WTC11 (cell line): ENCODE measurements at places on chromosomes 4 and X. TPM values are rescaled to one million over a fixed set of nuclear protein-coding genes. Genes with fewer than 3 reads are reported as not detected.

The GPR50 gene
- 5.9 to 12.0 TPM (median 5.9 TPM) in 3 replicates for total RNA-seq

The CSN1S1 gene
- total RNA-seq: not detected in 3 replicates

The SPATA18 gene
- 6.0 to 7.7 TPM (median 6.6 TPM) in 3 replicates for total RNA-seq

The MGARP gene
- 4.6 to 7.5 TPM (median 6.2 TPM) in 3 replicates for total RNA-seq

The SMIM10L2A gene
- 4.5 to 4.8 TPM (median 4.7 TPM) in 3 replicates for total RNA-seq

The PF4V1 gene
- total RNA-seq: not detected in 3 replicates

GRCh38 chr4:172666711-172667368, 501.8 kb upstream of the GALNT7 start:
- no peaks in the 10 kb centered on the region for H3K36me3 ChIP-seq
- DNase-seq: peak; percentile 38
- no peaks in the 10 kb centered on the region for H3K27me3 ChIP-seq
- H3K27ac ChIP-seq: no peak overlapping the region
- peaks cover 11% of the 10 kb centered on the region for H3K4me1 ChIP-seq

DNA sequence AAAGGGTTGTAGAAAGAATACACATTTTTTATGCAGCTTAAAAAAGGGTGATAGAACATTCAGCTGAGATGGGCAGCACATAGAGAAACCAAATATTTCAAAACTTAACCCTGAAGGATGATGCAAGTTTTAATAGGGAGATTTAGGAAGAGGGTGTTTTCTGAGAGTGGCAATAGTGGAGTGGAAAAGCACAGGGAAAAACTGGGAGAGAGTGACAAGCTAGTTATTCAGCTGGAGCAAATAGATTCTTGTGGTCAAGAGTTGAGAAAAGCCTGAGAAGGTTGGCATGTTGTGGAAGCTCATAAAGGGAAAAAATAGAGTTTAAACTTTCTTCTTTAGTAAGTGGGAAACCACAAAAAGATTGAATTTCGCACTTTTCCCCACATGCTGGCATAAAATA, 359.6 kb upstream of the PITX2 start:
- DNase-seq: no peak
- no peak overlapping the region for H3K27ac ChIP-seq
- H3K36me3 ChIP-seq: no peaks in the 10 kb centered on the region
- H3K4me3 ChIP-seq: no peak overlapping the region
- no peaks in the 10 kb centered on the region for H3K27me3 ChIP-seq

- no peaks in the 10 kb centered on the region for H3K27me3 ChIP-seq
- H3K4me3 ChIP-seq: no peak overlapping the region
- H3K36me3 ChIP-seq: peaks cover 4% of the 10 kb centered on the region; the same call in 1 of the 2 replicates
- H3K27ac ChIP-seq: no peak overlapping the region
- DNase-seq: no peak
- no peaks in the 10 kb centered on the region for H3K4me1 ChIP-seq
Observed at GRCh38 chr4:19728773-19729172, 522.9 kb upstream of the SLIT2 start.

DNA sequence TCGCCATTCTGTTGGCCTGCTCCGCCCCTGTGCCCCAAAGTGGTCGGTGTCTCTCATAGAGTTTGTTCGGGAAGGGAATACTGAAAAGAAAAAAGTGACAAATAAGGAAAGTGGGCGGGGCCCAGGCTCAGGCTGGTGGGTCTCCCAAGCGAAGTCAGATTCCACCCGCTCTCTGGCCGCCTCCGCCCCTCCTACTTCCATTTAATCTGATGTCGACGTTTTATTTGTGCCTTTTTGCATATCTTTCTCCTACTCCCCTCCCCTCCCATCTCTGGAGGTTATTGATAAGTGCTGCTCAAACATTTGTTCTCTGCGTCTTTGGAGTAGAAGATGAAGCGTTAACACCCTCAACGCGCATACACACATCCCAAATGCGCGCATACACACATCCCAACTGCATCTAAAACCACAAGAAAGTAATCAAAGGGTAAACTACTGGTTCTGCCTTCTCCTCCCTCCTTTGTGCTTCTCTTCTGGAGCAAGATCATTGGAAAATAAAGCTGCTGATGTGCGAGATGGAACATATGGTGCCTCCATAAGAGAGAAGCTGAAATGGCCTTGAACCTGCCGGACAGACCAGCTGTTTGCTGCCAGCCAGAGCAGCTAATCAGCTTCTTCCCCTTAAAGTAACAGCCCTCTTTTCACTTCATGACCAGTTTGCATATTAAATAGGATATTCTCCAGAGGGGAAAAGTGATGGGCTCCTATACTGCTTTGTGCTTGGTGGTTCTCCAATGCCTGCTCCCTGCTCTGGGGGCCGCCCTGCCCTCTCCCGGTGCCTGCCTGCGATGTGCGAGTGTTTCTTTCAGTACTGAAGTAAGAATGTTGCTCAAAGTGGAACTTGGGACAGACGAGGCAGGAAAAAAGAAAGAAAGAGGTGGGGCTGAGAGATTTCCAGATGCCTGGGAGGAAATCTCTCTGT, 3.1 kb downstream of the MAMLD1 start:
- H3K27ac ChIP-seq: no peak overlapping the region
- peaks cover 75% of the 10 kb centered on the region for H3K27me3 ChIP-seq
- H3K4me3 ChIP-seq: peak overlapping the region; percentile 73
- DNase-seq: peak; percentile 41

GRCh38 chr4:146333187-146333894, 119.0 kb downstream of the REELD1 start:
- H3K27me3 ChIP-seq: no peaks in the 10 kb centered on the region
- H3K27ac ChIP-seq: no peak overlapping the region
- H3K4me3 ChIP-seq: no peak overlapping the region
- H3K4me1 ChIP-seq: no peaks in the 10 kb centered on the region
- H3K36me3 ChIP-seq: no peaks in the 10 kb centered on the region

- H3K4me1 ChIP-seq: peaks cover 37% of the 10 kb centered on the region
- peaks cover 29% of the 10 kb centered on the region for H3K36me3 ChIP-seq
- peaks cover 2% of the 10 kb centered on the region; the same call in 1 of the 2 replicates for H3K27me3 ChIP-seq
- peak; percentile 29 for DNase-seq
- no peak overlapping the region for H3K27ac ChIP-seq
Observed at GRCh38 chrX:73850124-73851013, 287.4 kb downstream of the CHIC1 start.

- no peak for DNase-seq
- no peaks in the 10 kb centered on the region for H3K27me3 ChIP-seq
- no peak within 1 kb of the TSS for H3K27ac ChIP-seq
- no peaks in the 10 kb centered on the region for H3K36me3 ChIP-seq
- no peaks in the 10 kb centered on the region for H3K4me1 ChIP-seq
Observed at GRCh38 chrX:71667328-71668247, at the start of gene LOC101059915. TSS of gene LOC101059915 (plus strand) at chrX:71667546.

GRCh38 chr4:23856630-23857029, 33.2 kb downstream of the PPARGC1A start:
- peaks cover 7% of the 10 kb centered on the region for H3K36me3 ChIP-seq
- no peaks in the 10 kb centered on the region for H3K27me3 ChIP-seq
- DNase-seq: no peak
- H3K4me1 ChIP-seq: peaks cover 21% of the 10 kb centered on the region

GRCh38 chr4:2296631-2297601, 35.0 kb upstream of the MXD4 start:
- H3K4me1 ChIP-seq: peaks cover 12% of the 10 kb centered on the region
- H3K36me3 ChIP-seq: peaks cover 2% of the 10 kb centered on the region; the same call in 1 of the 2 replicates
- no peak for DNase-seq
- no peaks in the 10 kb centered on the region; the same call in 1 of the 2 replicates for H3K27me3 ChIP-seq
- no peak overlapping the region for H3K27ac ChIP-seq

GRCh38 chr4:137524725-137525369, 7.4 kb downstream of the PCDH18 start:
- H3K27ac ChIP-seq: no peak overlapping the region
- peaks cover 63% of the 10 kb centered on the region for H3K36me3 ChIP-seq
- no peaks in the 10 kb centered on the region for H3K27me3 ChIP-seq
- H3K4me1 ChIP-seq: peaks cover 9% of the 10 kb centered on the region
- DNase-seq: no peak
- no peak overlapping the region for H3K4me3 ChIP-seq

DNA sequence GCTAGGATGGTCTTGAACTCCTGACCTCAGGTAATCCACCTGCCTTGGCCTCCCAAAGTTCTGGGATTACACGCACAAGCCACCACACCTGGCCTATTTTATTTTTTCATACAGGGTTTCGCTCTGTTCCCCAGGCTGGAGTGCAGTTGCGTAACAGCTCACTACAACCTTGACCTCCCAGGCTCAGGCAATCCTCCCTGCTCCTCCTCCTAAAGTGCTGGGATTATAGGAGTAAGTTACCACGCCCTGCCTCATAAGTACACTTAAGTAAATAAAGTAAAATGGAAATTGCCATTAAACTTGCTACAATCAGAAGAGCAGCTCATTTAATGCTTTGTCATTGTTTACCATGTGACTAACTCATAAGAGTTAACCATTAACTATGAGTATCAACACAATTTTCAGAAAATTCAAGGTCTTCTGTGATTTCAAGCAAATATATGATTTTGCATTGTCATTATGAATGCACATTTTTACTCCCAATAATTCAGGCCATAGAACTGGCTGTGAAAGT, 12.3 kb downstream of the UGDH start:
- peak overlapping the region; percentile 84 for H3K27ac ChIP-seq
- no peaks in the 10 kb centered on the region for H3K4me1 ChIP-seq
- H3K4me3 ChIP-seq: no peak overlapping the region
- DNase-seq: no peak

GRCh38 chrX:147739196-147739595, 172.5 kb upstream of the FMR1 start:
- no peak for DNase-seq
- no peak overlapping the region for H3K4me3 ChIP-seq
- no peak overlapping the region for H3K27ac ChIP-seq
- H3K4me1 ChIP-seq: no peaks in the 10 kb centered on the region
- H3K27me3 ChIP-seq: no peaks in the 10 kb centered on the region; the same call in none of the 2 replicates

DNA sequence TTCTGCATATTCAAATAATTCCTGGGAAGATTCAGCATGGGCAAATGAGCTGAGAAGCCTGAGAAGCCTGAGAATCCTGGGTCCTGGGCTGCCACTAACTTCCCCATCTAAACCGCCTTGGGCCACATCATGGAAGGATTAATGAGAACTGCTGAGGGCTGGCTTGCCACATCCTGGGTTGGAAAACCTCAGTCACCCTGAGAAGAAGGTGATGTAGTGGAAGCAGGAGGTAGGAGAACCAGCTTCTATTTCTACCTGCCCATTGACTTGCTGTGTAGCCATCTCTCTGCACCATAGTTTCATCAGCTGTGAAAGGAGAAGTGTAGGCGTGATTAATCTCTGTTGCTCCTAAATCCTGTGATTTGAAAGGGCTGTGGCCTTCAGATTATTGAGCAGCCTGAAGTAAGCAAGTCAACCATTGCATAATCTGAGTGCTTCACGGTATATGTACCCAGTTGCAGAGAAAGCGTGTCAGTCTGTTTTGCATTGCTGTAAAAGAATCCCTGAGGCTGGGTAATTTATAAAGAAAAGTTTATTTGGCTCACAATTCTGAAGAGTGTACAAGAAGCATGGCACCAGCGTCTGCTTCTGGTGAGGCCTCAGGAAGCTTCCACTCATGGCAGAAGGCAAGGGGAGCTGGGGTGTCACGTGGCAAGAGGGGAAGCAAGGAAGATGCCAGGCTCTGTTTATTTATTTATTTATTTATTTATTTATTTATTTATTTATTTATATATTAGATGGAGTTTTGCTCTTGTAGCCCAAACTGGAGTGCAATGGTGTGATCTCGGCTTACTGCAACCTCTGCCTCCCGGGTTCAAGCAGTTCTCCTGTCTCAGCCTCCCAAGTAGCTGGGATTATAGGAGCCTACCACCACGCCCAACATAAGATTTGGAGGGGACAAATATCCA, 140.9 kb upstream of the ATP6AP2 start:
- H3K4me3 ChIP-seq: no peak overlapping the region
- peaks cover 14% of the 10 kb centered on the region for H3K4me1 ChIP-seq
- DNase-seq: no peak

DNA sequence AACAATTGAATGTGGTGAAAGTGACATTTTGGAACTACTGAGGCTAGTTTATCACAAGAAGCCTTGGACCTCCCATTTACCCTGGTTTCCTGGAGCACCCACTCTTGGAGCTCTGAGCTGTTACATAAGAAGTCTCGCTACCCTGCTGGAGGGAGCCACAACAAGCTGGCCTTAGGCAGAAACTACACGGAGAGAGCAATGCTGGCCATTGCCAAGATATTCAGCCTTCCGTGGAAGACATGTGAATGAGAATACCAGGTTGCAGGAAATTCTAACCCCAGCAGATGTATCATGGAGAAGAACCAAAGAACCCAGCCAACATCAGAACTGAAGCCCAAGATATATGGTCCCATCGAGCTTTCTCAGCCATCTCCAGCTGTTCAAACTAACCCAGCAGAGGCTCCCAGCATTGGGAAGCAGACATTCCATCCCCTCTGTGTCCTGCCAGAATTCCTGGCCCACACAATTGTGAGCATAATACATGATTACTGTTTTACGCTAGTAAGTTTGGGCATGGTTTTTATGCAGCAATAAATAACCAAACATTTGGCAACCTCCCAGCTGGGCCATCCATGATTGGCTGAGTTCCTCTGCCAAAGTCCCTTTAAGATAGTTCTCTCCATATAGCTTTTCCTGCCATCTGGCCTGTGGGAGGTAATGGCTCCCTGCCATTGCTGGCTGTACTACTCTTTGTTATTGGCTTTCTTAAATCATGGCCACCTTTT, 17.9 kb upstream of the PDE5A start:
- no peak overlapping the region for H3K27ac ChIP-seq
- no peaks in the 10 kb centered on the region; the same call in 1 of the 2 replicates for H3K4me1 ChIP-seq
- peaks cover 8% of the 10 kb centered on the region; the same call in 1 of the 2 replicates for H3K27me3 ChIP-seq
- no peak overlapping the region for H3K4me3 ChIP-seq
- DNase-seq: no peak
- H3K36me3 ChIP-seq: no peaks in the 10 kb centered on the region

GRCh38 chr4:79663141-79663540, 255.1 kb upstream of the GK2 start:
- peaks cover 19% of the 10 kb centered on the region for H3K36me3 ChIP-seq
- H3K4me1 ChIP-seq: 0 out of 2 replicates have a peak, but pooled peaks cover 3% of the 10 kb centered on the region
- H3K27me3 ChIP-seq: no peaks in the 10 kb centered on the region

DNA sequence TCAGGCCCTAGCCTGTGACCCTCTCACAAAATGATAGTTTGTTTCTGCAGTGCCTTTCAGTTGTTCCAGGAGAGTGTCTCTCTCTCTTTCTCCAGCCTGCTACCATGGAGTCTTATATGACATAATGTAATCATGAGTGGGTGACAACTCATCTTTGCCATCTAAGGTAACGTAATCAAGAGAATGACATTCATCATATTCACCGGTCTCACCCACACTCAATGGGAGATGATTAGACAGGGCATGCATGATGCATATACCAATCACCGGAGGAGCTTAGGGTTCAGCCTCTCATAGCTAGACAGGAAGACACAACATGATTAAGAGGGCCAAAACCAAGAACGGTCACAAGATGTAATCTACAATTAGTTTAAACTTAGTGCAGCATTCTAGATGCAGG, 97.1 kb upstream of the FAM9B start:
- no peak overlapping the region for H3K27ac ChIP-seq
- H3K27me3 ChIP-seq: no peaks in the 10 kb centered on the region
- peaks cover 10% of the 10 kb centered on the region for H3K36me3 ChIP-seq
- H3K4me3 ChIP-seq: no peak overlapping the region

- H3K36me3 ChIP-seq: peaks cover 33% of the 10 kb centered on the region
- DNase-seq: no peak
Observed at GRCh38 chr4:7828793-7829301, 110.8 kb downstream of the AFAP1 start.
